Left lung (tissue), 14 donors: ENCODE measurements at places on chromosomes 12 and 14.

- no peak for DNase-seq
- no peaks in the 10 kb centered on the region for H3K4me1 ChIP-seq
- H3K27me3 ChIP-seq = no peaks in the 10 kb centered on the region
- H3K4me3 ChIP-seq = no peak overlapping the region
- H3K27ac ChIP-seq = no peak overlapping the region
These were observed 40.3 kb upstream of the ANKS1B start for GRCh38 chr12:100024974-100025555.

- H3K4me3 ChIP-seq = no peak overlapping the region
- H3K4me1 ChIP-seq = peaks cover 9% of the 10 kb centered on the region
- H3K36me3 ChIP-seq = no peaks in the 10 kb centered on the region
- H3K27ac ChIP-seq = no peak overlapping the region
These were observed 11.0 kb upstream of the PTPRB start for GRCh38 chr12:70648191-70648590.

DNA sequence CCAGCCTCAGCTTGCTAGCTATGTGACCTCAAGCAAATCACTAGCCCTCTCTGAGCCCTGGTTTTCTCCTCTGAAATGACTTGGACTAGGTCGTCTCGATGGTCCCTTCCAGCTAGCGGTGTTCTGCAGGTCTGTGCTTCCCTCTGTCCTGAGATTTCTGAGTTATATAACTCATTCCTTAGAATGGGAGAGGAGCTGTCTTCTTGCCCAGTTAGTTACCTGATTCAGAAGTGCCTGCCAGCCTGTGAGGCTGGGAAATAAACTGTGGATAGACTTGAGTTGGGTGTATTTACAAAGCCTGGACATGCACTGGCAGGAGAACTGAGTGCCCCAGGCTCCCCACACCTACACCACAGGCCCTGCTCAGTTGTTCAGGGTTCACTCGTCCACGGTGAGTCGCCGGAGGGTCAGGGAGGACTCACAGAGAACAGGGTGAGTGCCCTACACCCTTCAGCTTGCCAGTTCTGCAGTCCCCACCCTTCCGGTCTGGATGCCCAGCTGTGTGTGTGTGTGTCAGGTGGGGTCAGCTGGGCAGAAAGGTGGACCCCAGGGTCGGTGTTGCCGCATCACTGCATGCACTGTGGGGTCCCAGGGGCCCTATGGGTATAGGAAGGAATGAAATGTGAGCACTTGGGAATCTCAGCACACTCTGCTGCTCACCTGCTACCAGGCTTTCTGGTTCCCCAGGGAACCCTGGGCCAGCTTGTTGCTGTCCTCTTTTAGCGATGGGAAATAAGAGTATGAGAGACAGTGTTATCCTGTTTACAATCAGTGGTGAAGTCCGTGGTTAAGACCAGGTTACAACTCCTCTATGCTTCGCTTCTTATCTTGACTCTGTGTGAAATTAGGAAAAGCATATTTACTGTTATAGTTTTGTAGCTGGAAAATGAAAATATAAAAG lies 348.2 kb downstream of the DPF3 start:
- no peak overlapping the region for H3K27ac ChIP-seq
- no peaks in the 10 kb centered on the region for H3K27me3 ChIP-seq
- no peaks in the 10 kb centered on the region for H3K36me3 ChIP-seq
- no peak overlapping the region for H3K4me3 ChIP-seq
- no peaks in the 10 kb centered on the region for H3K4me1 ChIP-seq

- H3K27ac ChIP-seq = no peak overlapping the region
- no peak overlapping the region for H3K4me3 ChIP-seq
- no peaks in the 10 kb centered on the region for H3K4me1 ChIP-seq
- H3K27me3 ChIP-seq = no peaks in the 10 kb centered on the region
- no peak for DNase-seq
- no peaks in the 10 kb centered on the region for H3K36me3 ChIP-seq
These were observed 61.9 kb upstream of the GRIP1 start for GRCh38 chr12:66740732-66741131.

DNA sequence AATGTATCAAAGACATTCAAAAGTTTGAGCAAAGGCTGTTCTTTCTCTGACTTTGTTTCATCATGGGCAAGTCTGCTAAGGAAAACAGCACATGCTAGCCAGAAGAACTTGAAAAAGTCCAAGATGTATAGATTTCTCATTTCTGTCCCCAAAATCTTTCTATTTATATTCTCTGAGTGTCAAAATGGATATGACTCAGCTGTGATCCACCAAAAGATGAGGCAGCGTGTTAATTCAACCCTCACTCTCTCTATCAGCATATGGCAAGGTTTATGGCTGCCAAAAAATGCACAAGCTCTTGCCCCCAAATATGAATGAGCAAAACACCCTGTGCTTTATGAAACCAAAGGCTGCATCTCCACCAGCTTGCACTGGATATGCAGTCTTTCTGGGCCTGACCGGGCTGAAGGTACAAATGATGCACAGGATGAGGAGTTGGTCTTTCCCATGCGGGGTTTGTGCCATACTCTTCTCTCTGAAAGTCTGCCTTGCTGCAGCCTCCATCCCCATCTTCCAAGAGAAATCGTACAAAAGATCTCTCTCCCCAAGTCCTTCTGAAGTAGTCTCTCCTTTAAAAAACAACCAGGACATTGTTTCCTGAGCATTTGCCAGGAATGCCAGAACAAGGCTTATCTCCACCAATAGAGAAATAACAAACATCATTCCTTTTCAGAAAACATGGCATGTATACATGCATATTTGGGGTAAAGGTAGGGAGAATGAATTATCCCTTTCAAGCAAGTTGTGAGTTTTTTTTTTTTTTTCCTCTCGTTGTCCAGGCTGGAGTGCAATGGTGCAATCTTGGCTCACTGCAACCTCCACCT lies 203.4 kb downstream of the TMX1 start:
- no peaks in the 10 kb centered on the region for H3K4me1 ChIP-seq

DNA sequence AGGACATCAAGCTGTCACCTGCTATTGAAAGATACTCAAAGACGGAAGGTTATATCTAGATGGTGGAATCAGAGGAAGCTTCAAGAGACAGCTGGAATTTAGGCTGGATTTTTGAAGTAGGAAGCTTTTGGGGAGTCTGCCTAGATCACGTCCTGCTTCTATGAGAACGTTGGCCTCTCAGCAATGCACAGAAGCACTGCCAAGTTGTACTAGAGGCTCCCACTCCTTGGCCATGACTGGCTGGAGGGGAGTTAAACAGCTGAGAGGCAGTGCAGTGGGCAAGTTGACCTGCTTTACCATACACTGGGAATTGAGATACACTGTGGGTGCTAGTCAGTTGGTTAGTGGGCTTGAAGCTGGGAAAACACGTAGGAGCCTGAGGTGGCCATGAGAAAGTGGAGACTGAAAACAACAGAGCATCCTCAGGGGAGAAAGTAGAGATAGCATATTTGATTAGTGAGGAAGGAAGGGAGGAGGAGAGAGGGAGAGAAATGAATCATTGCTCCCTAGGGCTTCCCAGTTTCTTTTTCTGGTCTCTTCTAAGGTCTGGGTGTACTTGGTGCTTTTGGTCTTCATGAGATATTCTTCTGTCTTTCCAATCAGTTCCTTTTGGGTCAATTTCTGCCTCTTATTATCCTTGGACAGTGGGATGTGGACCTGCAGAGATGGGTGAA lies 110.8 kb downstream of the EMP1 start:
- no peaks in the 10 kb centered on the region for H3K36me3 ChIP-seq
- H3K4me3 ChIP-seq = no peak overlapping the region
- no peaks in the 10 kb centered on the region for H3K27me3 ChIP-seq
- DNase-seq = no peak
